ENCODE measurements at places on chromosomes 16 and 17.

DNA sequence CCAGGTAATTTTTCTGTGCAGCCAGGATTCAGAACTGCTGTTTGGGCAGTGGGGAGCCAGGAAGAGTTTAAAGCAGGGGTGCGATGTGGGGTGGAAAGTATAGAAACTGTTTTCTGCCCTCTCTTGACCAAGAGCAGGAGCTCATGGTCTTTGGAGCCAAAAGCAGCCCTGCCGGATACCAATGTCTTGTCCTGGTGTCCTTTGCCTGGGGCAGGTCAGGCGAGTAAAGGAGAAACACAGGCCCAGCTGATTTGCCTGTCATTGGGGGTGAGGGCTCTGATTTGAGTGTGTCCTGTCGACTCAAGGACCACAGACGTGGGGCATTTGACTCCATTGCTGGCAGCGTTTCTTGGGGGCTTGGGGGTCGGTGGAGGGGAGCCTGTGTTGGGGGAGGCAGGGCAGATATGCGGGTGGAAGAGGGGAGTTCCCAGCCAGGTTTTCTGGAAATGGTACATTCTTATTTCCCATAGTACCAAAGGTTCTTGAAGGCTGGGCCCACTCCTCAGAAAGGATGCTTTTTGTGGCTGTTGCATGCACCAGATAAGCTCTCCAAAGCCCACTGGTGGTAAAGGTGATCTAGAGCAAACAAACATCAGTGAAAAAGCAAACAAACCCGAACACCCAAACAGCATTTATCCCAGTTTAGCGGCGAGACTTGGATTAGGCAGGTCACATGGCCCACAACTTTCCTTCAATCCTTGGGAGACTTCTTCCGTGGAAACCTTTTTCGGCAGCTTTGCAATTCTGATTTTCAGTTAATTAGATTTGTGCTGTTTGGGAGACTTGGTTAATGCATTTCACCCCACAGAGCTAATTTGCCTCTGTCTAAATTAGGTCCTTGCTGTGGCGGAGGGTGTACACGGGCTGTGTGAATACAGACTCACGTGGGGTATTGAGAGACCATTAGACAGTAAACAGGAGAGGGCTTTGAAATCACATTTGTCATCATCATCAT, 59.0 kb downstream of the MSI2 start:
- no peak for DNase-seq

DNA sequence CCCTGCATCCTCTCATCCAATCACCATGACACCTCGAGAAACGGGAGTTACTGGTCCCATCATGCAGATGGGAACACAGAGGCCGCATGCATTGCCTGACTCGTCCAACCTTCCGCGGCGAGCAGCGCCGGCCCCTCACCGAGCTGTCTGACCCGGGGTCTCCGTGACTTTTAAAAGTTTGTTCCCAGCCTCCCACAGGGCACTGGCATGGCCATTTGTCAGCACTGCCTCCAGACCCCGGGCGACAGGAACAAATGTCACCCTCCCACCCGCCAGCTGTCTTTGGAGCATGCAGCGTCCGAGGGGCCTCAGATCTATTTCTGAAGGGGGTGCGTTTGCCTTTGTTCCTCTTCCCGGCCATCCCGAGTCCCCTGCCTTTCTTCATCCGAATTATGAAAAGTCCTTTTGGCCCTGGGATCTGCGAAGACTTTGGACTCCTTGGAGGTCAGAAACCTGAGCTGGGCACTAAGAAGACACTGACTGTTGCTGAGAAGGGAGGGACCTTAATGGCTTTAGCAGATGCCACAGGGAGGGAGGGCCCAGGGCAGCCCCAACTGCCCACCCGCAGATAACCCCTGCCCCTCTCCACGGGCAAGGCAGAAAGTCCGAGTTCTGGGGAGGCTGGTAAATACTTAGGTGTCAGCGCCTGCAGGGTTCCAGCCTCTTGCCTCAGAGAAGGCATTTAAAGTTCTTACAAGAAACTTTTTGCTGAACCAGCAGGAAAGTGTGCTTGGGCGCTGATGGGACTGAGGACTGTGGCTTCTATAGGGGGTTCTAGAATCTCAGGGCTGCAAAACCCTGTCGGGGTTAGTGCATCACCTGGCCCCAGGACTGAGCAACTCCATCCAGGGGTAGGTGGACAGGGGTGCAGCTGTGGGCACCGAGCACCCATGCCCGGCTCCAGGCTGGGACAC, 348.1 kb downstream of the FOXL1 start:
- DNase-seq: no peak

- no peak for DNase-seq
Observed at GRCh38 chr17:75407655-75408352, 2.3 kb upstream of the GRB2 start.

DNA sequence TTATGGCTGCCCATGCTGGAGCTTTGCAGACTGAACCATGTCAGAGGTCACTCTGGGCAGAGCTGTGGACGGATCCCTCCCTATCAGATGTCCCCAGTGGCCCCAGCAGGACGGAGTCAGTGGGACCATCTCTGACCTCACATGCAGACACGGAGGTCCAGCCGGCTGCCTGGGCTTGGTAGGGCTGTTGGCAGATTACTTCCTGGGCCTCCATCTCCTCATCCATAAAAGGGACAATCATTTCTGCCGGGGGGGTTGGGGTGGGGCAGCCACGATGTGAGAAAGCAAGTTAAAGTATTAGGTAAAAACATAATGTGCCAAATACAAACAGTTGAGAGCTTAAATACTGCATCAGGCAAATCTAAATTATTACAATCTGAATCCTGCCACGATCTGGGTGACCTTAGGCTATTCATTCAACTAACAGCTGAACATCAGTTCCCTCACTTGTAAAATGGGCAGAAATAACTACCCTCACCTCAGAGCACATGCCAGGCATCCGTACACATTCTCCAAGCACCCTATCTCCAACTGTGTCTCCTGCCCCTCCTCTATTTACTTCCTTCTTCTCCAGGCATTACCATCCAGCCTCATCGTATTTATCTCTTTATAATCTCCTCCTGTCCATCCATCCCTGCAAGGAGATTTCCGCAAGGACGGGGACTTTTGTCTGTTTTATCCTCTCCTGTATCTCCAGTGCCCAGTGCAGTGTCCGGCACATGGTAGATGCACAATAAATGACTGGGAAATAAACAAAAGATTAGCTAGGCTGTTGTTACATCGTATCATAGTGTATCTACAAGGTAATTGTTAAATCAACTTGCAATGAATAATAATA, 192.3 kb upstream of the FOXF1 start:
- DNase-seq: no peak

DNA sequence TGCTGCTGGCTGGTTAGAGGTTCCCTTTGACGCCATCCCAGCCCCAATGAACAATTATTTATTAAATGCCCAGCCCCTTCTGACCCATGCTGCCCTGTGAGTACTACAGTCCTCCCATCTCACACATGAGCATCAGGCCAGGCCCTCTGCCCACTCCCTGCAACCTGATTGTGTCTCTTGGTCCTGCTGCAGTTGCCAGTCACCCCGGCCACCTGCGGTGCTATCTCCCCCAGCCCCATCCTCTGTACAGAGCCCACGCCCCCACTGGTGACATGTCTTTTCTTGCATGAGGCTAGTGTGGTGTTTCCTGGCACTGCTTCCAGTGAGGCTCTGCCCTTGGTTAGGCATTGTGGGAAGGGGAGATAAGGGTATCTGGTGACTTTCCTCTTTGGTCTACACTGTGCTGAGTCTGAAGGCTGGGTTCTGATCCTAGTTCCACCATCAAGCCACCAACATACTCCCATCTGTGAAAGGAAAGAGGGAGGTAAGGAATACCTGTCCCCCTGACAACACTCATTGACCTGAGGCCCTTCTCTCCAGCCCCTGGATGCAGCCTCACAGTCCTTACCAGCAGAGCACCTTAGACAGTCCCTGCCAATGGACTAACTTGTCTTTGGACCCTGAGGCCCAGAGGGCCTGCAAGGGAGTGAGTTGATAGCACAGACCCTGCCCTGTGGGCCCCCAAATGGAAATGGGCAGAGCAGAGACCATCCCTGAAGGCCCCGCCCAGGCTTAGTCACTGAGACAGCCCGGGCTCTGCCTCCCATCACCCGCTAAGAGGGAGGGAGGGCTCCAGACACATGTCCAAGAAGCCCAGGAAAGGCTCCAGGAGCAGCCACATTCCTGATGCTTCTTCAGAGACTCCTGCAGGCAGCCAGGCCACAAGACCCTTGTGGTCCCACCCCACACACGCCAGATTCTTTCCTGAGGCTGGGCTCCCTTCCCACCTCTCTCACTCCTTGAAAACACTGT, 11.3 kb downstream of the CX3CL1 start:
- no peak for DNase-seq

DNA sequence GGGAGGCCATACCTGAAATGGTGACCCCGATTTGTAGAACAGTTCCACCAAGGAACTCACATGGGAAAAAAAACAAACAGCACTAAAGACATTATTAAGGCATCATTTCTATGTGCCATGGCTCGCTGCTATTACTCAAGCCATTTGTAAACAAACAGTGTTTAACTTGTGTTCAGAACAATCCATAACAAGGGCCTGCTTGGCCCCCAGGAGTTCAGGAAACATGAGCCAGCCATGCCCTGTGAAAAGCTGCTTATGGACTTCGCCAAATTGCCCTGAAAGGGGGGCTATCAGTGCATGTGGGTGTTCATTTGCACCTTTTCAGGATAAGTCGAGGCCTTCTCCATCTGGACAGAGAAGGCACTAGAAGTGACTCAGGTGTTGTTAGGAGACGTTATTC, 8.0 kb downstream of the POLR3K start:
- no peak for DNase-seq

DNA sequence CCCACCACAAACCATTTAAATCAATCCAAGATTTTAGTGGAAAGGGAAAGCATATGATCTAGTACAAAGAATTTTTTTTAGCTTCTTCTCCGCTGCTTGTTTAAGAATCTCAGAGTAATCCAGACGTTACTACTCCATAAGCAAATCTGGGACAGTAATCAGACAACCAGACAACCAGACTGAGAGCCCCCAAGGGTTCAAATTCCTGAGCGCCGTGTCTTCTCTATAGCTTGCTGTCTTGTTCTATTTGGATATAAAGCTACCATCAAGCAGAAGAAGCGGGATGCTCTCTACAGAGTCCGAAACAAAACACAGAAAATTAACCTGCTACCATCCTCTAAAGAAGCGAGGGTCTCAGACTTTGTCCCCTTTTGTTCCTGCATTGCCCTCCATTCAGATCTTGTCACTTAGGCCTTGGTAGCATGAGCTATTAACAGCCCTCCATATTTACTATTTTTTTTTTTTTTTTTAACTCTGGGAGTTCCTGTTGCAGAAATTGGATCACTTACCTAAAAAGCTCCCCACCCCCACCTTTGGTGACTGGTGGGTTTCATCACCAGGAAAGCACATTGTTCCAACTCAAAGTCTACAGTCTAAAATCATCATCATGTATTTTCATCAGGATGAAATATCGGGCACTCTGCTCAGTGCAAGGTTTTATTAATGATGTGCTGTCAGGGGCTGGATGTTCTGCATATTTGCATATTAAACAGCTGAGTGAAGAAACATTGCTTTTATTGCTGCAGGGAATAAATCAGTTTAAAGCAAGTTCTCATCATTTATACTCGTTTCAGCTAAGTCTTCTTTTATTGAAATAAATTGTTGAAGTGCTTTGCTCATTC, 576.7 kb downstream of the WWOX start:
- DNase-seq: no peak

- DNase-seq: no peak
Observed at GRCh38 chr17:78904371-78904770, 1.4 kb upstream of the CEP295NL start.

GRCh38 chr16:65297453-65297852, 175.6 kb upstream of the CDH11 start:
- DNase-seq: no peak

- no peak for DNase-seq
Observed at GRCh38 chr16:88116121-88116520, 164.9 kb downstream of the BANP start.

- no peak for DNase-seq
Observed at GRCh38 chr17:74237321-74237720, 23.9 kb downstream of the TTYH2 start.

GRCh38 chr16:26645614-26646013, 421.1 kb upstream of the C16orf82 start:
- peak; percentile 58 for DNase-seq
